MCF 10A (cell line): ENCODE measurements at places on chromosomes 6 and 20. TPM values are rescaled to one million over a fixed set of nuclear protein-coding genes. Genes with fewer than 3 reads are reported as not detected.

DNA sequence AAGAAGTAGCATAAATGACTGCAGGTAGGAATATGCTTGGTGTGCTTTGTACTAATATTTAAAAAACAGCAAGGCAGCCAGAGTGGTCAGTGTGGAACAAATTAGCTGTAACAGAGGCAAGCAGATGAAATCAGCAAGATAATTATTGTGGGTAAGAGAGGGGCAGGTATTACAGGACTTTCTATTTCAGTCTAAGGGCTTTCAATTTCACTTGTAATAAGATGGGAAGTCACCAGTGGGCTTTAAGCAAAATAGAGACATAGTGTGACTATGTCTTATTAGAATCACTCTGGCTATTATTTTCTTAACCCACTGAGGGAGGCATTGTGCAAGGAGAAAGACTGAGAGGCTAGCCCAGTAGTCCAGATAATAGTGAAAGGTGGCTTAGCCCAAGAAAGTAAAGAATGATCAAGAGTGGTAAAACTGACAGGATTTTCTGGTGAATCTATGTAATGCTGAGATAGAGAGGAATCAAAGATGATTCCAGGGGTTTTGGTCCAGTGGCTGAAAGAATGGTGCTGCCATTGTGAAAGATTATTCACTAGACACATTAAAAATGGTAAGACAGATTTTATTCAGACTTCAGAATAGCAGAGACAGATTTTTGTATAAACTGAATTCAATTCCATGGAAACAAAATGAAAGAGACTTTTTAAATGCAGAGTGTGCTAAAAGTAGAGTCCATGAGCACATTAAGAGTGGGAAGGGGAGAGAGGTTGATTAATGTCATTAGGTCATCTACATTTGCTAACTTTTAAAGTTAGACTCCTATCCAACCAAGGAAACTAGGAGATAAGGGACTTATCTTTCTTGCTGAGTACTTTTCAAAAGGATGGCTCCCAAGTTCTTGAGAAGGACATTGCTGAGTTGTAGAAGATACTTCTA, 1136.0 kb downstream of the HACE1 start:
- H3K27ac ChIP-seq: no peak overlapping the region
- H3K4me3 ChIP-seq: no peak overlapping the region
- H3K27me3 ChIP-seq: peaks cover 6% of the 10 kb centered on the region
- DNase-seq: no peak
- H3K4me1 ChIP-seq: no peaks in the 10 kb centered on the region

JPH2 gene
- total RNA-seq: 11.1 and 14.7 TPM in 2 replicates

- H3K4me3 ChIP-seq: no peak overlapping the region
- H3K27me3 ChIP-seq: peaks cover 91% of the 10 kb centered on the region
- H3K36me3 ChIP-seq: no peaks in the 10 kb centered on the region
- H3K27ac ChIP-seq: no peak overlapping the region
Observed at GRCh38 chr6:32439139-32439538, 548 bp upstream of the HLA-DRA start.

SNAP91 gene
- total RNA-seq: not detected in 2 replicates

- no peak overlapping the region for H3K27ac ChIP-seq
- DNase-seq: no peak
- no peaks in the 10 kb centered on the region for H3K4me1 ChIP-seq
- H3K4me3 ChIP-seq: no peak overlapping the region
- no peaks in the 10 kb centered on the region for H3K36me3 ChIP-seq
- no peaks in the 10 kb centered on the region for H3K27me3 ChIP-seq
Observed at GRCh38 chr6:43271103-43271815, 26.8 kb upstream of the SLC22A7 start.

GRCh38 chr6:35415065-35415891, 36.9 kb upstream of the FANCE start:
- no peaks in the 10 kb centered on the region for H3K27me3 ChIP-seq
- peaks cover 4% of the 10 kb centered on the region for H3K4me1 ChIP-seq
- no peak overlapping the region for H3K4me3 ChIP-seq
- H3K27ac ChIP-seq: peak overlapping the region; percentile 2
- DNase-seq: peak; percentile 79
- peaks cover 15% of the 10 kb centered on the region for H3K36me3 ChIP-seq

DNA sequence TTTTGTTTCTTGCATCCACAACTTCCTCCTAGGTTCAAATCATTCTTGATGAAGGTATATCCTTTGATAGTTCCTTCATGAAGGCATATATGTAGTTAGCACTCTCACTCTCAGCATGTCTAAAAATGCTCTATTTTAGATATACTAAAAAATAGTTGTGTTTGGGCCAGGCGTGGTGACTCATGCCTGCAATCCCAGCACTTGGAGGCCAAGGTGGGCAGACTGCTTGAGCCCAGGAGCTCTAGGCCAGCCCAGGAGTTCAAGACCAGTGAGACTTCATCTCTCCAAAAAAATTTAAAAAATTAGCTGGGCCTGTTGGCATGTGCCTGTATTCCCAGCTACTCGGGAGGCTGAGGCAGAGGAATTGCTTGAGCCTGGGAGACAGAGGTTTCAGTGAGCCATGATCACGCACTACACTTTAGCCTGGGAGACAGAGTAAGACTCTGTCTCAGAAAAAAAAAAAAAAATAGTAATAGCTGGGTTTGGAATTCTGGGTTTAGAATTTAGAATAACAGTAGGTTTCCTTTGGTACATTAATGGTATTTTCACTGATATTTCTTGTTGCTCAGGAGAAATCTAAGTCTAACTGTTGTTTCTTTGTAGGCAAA, 7.0 kb downstream of the SERAC1 start:
- H3K4me1 ChIP-seq: peaks cover 28% of the 10 kb centered on the region
- H3K27me3 ChIP-seq: no peaks in the 10 kb centered on the region
- no peak overlapping the region for H3K4me3 ChIP-seq
- H3K27ac ChIP-seq: no peak overlapping the region

CABLES2 gene
- 1.5 and 2.8 TPM in 2 replicates for total RNA-seq

SYNJ2 gene
- 8.9 and 10.3 TPM in 2 replicates for total RNA-seq

DNA sequence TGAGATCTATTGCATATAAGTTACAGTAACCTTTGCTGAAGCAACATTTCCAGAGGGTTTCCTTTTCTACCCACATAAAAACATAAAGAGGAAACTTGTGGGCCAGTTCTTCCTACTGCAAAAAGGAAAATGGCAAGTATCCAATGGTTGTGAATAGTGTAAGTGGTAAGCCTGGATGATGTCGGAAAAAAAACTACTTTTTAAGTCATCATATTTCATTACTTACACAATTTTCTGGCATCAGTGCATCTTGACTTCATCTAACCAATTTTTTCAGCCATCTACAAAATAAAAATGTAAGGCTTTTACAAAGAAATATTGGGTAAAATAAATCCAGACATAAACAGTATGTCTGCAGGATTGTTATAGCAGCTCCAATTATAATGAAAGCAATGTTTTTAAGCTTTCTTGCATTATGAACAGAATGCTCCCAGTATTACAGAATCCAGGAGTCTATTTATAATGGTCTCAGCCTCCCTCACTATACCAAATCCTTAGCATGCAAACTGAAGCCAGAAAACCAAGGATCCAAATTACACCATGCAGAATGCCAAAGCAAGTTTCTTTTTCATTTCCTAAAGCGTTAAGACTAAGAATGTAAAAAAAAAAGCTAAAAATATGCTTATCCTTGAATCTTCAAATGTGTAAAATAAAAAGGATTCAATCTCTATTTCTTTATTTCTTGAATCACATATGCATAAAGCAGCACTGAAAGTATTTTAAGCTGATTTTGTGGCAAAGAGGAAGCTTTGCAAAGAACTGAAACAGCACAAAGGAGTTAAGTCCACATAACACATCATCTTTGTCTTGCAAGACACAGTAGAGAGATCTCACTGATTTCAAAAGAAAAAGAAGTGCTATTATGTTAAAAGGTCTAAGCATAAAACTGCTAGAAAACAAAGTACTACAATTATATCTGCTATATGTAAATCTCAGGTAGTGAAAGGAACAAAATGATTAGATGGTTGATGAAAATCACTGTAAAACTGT, 126.8 kb upstream of the HMGCLL1 start:
- no peaks in the 10 kb centered on the region for H3K27me3 ChIP-seq
- H3K27ac ChIP-seq: no peak overlapping the region
- no peaks in the 10 kb centered on the region for H3K36me3 ChIP-seq

GRCh38 chr20:3101251-3101650, 16.7 kb upstream of the AVP start:
- no peak overlapping the region for H3K4me3 ChIP-seq
- peaks cover 5% of the 10 kb centered on the region for H3K36me3 ChIP-seq
- peaks cover 5% of the 10 kb centered on the region for H3K4me1 ChIP-seq
- H3K27me3 ChIP-seq: no peaks in the 10 kb centered on the region
- no peak for DNase-seq

GRCh38 chr20:24098886-24099285, 110.3 kb upstream of the GGTLC1 start:
- H3K27ac ChIP-seq: no peak overlapping the region
- H3K36me3 ChIP-seq: peaks cover 5% of the 10 kb centered on the region
- H3K27me3 ChIP-seq: no peaks in the 10 kb centered on the region
- no peak overlapping the region for H3K4me3 ChIP-seq
- DNase-seq: no peak

ANGPT4 gene
- total RNA-seq: not detected in 2 replicates

FABP7 gene
- not detected in 2 replicates for total RNA-seq

GRCh38 chr6:56514395-56514794, 128.3 kb downstream of the DST start:
- peaks cover 94% of the 10 kb centered on the region for H3K36me3 ChIP-seq
- H3K27me3 ChIP-seq: no peaks in the 10 kb centered on the region
- DNase-seq: no peak
- no peak overlapping the region for H3K4me3 ChIP-seq
- no peak overlapping the region for H3K27ac ChIP-seq
- H3K4me1 ChIP-seq: peaks cover 6% of the 10 kb centered on the region

TNFRSF6B gene
- 12.3 and 24.4 TPM in 2 replicates for total RNA-seq

RIN2 gene
- 16.8 and 23.9 TPM in 2 replicates for total RNA-seq

- no peak overlapping the region for H3K27ac ChIP-seq
- H3K27me3 ChIP-seq: no peaks in the 10 kb centered on the region
- no peak overlapping the region for H3K4me3 ChIP-seq
Observed at GRCh38 chr6:108760126-108761050, 87.8 kb upstream of the ARMC2 start.

TFAP2D gene
- total RNA-seq: not detected in 2 replicates

HLA-E gene
- 83.6 and 103 TPM in 2 replicates for total RNA-seq

DNA sequence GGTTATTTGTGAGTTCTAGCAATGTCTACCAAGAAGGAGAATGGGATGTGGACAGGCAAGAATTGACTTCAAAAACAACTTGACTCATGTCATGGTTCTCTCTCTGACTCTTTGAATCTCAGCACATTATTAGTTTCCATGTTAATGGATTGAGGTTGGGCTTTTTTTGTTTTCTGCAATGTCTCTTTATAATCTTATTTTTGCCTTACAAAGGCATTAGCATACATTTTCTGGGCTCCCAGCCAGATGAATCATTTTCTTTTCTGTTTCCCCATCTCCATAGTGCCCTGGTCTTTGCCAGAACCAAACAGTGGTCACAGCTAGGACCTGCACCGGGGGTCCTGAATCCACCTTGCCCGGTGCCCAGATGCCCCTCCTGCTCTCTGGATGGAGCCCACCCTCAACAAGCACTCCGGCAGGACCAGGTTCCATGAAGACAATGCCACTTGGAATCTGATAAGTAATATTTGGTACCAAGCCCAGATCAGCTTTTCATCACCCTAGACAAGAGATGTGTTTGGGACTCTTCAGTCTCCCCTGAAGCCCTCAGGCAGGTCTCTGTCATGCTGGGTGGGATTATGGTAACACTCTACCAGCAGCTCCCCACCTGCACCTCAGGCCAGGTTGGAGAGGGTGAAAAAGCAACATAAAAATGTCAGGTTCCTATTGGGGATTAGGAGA, 266.7 kb upstream of the SULF2 start:
- DNase-seq: peak; percentile 96
- peaks cover 20% of the 10 kb centered on the region for H3K4me1 ChIP-seq
- no peaks in the 10 kb centered on the region for H3K27me3 ChIP-seq
- peak overlapping the region; percentile 94 for H3K27ac ChIP-seq
- no peak overlapping the region for H3K4me3 ChIP-seq

OR2J2 gene
- not detected in 2 replicates for total RNA-seq

PRKN gene
- 2.5 and 6.0 TPM in 2 replicates for total RNA-seq

DNA sequence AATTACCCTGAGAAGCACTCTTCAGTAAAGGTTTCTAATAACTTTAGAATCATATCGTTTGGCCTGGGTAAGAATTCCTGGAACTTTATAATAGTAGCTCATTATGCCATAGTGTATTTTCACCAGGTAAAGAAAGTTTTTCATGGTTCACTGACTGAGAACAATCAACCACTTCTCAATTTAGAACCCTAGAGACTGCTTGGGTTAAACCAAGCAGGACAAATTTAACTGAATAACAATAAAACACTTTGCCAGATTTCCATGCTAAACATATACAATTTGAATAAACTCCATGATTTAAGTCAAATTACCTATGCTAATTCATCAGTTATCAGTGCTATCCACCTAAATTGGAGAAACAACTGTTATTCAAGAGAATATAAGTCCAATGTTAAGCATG, 99.4 kb downstream of the PLG start:
- no peaks in the 10 kb centered on the region for H3K4me1 ChIP-seq
- no peak overlapping the region for H3K27ac ChIP-seq
- DNase-seq: no peak
- H3K4me3 ChIP-seq: no peak overlapping the region

THEMIS gene
- total RNA-seq: not detected in 2 replicates

DNA sequence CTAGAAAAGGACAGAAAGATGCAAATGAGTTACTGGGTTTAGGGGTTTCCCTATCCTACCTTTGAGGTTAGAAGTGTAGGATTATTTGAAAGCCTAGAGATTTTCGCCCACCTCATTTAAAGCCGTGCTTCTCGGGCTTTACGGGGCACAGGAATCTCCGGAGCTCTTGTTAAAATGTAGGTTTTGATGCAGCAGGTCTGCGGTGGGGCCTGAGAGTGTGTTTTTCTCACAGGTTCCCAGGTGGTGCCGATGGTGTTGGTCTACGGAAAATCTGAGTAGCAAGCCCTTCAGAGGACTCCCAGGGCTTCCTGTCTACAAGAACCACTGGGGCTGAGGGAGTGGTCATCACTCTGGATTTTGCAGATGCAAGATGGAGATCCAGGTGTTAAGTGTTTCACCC, 47.5 kb downstream of the TRAM2 start:
- peaks cover 6% of the 10 kb centered on the region for H3K4me1 ChIP-seq
- DNase-seq: no peak
- H3K27ac ChIP-seq: no peak overlapping the region

GRCh38 chr6:141977782-141978181, 154.9 kb upstream of the GJE1 start:
- H3K27me3 ChIP-seq: no peaks in the 10 kb centered on the region
- no peaks in the 10 kb centered on the region for H3K36me3 ChIP-seq
